ENCODE measurements at places on chromosomes 3 and 15.

GRCh38 chr15:48856942-48857341, 21.0 kb upstream of the EID1 start:
- peak; percentile 39 for DNase-seq
- no peaks in the 10 kb centered on the region for H3K27me3 ChIP-seq
- peak overlapping the region; percentile 64 for H3K27ac ChIP-seq
- H3K36me3 ChIP-seq = no peaks in the 10 kb centered on the region

GRCh38 chr15:91203619-91204203, 103.7 kb downstream of the SV2B start:
- H3K36me3 ChIP-seq = no peaks in the 10 kb centered on the region
- H3K27me3 ChIP-seq = no peaks in the 10 kb centered on the region
- H3K4me1 ChIP-seq = peaks cover 4% of the 10 kb centered on the region
- H3K4me3 ChIP-seq = no peak overlapping the region
- no peak for DNase-seq

- no peaks in the 10 kb centered on the region for H3K4me1 ChIP-seq
- no peaks in the 10 kb centered on the region for H3K36me3 ChIP-seq
- no peak overlapping the region for H3K27ac ChIP-seq
These were observed 107.7 kb upstream of the RPL32 start for GRCh38 chr3:12948891-12949711.

DNA sequence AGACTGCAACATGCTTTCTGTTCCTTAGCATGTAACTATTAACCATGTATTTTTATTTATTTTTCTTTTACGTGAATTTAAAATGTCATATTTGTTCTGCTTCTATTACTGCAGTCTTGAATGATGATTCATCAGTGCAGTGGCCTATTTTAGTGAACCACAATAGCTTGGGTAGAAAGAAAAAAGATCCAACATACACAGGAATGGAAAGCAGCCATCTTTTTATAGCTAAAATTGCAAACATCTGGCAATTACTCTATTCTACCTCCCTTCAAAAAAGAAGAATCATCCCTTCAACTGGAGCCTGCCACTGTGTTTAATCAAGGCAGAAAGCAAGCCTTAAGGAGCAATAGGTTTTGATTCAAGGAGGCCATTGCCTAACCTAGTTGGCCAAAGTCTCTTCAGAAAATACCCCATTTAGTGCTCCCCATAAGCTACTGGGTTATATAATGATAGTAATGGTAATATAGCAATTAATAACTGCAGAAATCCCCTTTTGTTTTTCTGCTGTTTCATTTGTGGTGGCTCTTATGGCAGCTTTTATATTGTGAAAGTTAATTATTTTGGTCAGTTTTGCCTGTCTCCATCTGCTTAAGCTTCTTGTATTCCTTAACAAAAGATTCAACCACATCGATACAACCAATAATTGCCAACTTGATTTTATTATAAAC, 267.3 kb downstream of the LPP start:
- no peak for DNase-seq
- H3K27me3 ChIP-seq = no peaks in the 10 kb centered on the region
- no peaks in the 10 kb centered on the region for H3K4me1 ChIP-seq
- H3K27ac ChIP-seq = no peak overlapping the region
- H3K4me3 ChIP-seq = no peak overlapping the region
- peaks cover 24% of the 10 kb centered on the region for H3K36me3 ChIP-seq

GRCh38 chr3:27657871-27658270, 64.3 kb downstream of the EOMES start:
- H3K27ac ChIP-seq = no peak overlapping the region
- H3K4me1 ChIP-seq = peaks cover 9% of the 10 kb centered on the region
- H3K36me3 ChIP-seq = no peaks in the 10 kb centered on the region
- no peak overlapping the region for H3K4me3 ChIP-seq

- H3K27me3 ChIP-seq = no peaks in the 10 kb centered on the region
- H3K27ac ChIP-seq = no peak overlapping the region
- no peaks in the 10 kb centered on the region for H3K4me1 ChIP-seq
- peak overlapping the region; percentile 86 for H3K4me3 ChIP-seq
- DNase-seq = no peak
These were observed 486 bp downstream of the CDIN1 start for GRCh38 chr15:36579792-36580431.

DNA sequence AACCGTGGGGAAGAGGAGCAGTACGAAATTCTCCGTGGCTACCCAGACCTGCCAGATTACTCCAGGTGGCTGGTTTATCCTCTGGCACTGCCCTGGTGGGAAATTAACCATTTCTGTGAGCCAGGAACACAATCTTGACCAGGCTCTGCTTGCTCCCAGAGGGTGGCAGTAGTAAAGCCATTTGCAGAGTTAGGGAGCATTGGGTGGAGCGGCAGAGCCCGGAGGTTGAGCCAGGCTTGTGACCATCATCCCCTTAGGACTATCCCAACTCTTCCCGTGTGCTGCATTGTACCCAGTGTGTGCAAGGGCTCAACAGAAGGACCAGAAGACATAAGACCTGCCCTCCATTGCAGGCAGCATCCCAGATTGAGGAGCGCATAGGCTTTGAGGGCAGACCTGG, 5.3 kb downstream of the KNG1 start:
- no peaks in the 10 kb centered on the region for H3K27me3 ChIP-seq
- peak; percentile 65 for DNase-seq
- no peaks in the 10 kb centered on the region for H3K36me3 ChIP-seq

DNA sequence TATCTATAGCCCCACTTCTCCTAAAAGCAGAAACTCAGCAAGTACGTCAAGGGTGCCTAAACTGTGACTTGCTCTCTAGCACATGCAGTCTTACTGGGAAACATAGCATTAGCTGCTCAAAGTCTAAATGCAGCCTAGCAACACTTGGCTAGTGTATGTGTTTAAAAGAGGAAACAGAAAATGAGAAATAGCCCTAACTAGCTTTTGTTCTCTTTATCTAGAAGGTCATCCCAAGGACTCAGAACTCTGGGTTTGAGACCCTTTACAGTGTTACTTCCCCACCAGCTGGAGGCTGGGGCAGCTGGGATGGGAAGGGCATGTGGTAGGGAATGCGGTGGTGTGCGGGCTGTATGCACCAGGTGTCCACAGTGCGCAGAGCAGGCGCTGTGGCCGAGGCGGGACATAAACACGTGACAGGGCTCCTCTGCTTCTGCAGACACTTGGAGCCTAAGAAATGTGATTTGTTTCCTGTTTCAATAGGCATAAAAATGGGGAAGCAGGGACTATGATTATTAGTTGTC, 13.3 kb downstream of the ETV5 start:
- DNase-seq = no peak
- H3K27ac ChIP-seq = no peak overlapping the region
- H3K4me1 ChIP-seq = peaks cover 10% of the 10 kb centered on the region
- no peaks in the 10 kb centered on the region for H3K36me3 ChIP-seq
- H3K27me3 ChIP-seq = peaks cover 3% of the 10 kb centered on the region

DNA sequence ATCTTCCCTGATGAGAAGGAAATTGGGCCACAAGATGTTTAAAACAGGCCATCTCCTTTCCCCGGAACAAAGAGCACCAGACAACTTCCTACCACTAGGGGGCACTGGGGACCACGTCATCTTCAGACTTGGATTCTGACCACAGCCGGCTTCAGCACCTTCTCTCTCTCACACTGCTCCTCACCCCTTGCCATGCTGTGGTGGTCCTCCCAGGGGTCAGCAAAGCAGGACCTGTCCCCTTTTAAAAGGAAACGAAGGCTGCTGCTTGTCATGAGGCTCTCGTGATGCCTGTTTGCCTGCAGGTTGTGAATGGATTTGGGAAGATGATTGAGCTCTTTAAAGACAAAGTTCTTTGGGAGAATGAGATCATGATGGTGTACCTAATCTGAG, 16.2 kb downstream of the RFT1 start:
- DNase-seq = peak; percentile 81
- H3K27me3 ChIP-seq = no peaks in the 10 kb centered on the region
- H3K4me1 ChIP-seq = no peaks in the 10 kb centered on the region

GRCh38 chr3:171404376-171404967, 55.7 kb downstream of the TNIK start:
- H3K4me1 ChIP-seq = no peaks in the 10 kb centered on the region
- H3K27ac ChIP-seq = no peak overlapping the region
- no peak for DNase-seq
- no peak overlapping the region for H3K4me3 ChIP-seq

DNA sequence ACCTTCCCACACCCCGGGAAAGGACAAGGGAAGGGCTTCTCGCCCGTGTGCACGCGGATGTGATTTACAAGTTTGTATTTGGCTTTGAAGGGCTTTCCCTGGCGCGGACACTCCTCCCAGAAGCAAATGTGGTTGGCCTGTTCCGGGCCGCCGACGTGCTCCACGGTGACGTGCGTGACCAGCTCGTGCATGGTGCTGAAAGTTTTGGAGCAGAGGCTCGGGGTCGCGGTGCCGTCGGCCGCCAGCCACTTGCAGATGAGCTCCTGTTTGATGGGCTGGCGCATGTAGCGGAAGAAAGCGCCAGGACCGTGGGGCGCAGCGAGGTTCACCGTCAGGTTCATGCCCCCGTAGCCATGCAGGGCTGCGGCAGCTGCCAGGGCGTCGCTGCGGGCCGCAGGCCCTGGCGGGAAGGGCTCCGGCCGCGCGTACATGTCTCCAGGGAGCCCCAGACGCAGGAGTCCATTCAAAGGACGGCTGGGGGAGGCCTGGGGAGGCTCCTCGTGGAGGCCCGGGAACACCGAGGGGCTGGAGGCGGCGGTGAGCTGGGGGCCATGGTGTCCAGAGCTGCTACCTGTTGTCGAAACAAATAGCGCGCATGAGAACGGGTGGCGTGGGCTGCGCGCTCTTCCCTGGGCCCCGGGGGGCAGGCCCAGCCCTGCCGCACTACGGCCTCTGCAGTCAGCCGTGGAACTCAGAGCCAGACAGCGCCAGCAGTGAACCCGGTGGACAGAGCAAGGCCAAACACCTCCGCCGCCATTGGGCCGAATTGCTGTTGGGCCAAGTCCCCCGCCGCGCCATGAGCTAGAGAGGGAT, 10.2 kb downstream of the ZIC4 start:
- no peak overlapping the region for H3K27ac ChIP-seq
- DNase-seq = no peak
- peaks cover 3% of the 10 kb centered on the region for H3K4me1 ChIP-seq

- H3K4me3 ChIP-seq = no peak overlapping the region
- H3K27ac ChIP-seq = no peak overlapping the region
- no peaks in the 10 kb centered on the region for H3K4me1 ChIP-seq
- H3K27me3 ChIP-seq = no peaks in the 10 kb centered on the region
- no peak for DNase-seq
These were observed 34.0 kb upstream of the GRIP2 start for GRCh38 chr3:14574183-14574582.

DNA sequence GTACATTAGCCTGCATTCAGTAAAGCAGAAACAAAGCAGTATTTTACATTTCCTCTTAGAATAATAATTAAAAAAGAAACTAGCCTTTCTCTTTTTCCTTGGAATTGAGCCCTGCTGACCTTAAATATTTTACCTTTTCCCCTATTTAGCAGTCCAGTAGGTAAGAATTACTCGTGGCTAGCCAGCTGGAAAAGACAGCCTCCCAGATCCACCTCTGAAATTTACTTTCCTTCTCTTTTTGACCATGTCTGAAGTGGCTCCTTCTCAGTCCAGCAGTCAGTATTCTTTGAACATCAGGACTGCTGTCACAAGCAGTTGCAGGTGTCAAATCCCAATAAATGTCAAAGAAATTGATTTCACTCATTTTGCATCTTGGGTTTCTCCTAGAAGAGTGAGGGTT, 311.5 kb upstream of the DCBLD2 start:
- H3K4me3 ChIP-seq = no peak overlapping the region
- H3K36me3 ChIP-seq = 0 out of 2 replicates have a peak, but pooled peaks cover 7% of the 10 kb centered on the region
- H3K27ac ChIP-seq = no peak overlapping the region
- H3K27me3 ChIP-seq = no peaks in the 10 kb centered on the region
- no peak for DNase-seq

- DNase-seq = no peak
- H3K36me3 ChIP-seq = no peaks in the 10 kb centered on the region
- no peak overlapping the region for H3K27ac ChIP-seq
These were observed 8.9 kb downstream of the ABI3BP start for GRCh38 chr3:100984308-100984707.

- H3K4me3 ChIP-seq = no peak overlapping the region
- no peaks in the 10 kb centered on the region for H3K27me3 ChIP-seq
- no peaks in the 10 kb centered on the region for H3K4me1 ChIP-seq
- no peaks in the 10 kb centered on the region for H3K36me3 ChIP-seq
- DNase-seq = no peak
These were observed 53.3 kb downstream of the TIPARP start for GRCh38 chr3:156727519-156728205.

DNA sequence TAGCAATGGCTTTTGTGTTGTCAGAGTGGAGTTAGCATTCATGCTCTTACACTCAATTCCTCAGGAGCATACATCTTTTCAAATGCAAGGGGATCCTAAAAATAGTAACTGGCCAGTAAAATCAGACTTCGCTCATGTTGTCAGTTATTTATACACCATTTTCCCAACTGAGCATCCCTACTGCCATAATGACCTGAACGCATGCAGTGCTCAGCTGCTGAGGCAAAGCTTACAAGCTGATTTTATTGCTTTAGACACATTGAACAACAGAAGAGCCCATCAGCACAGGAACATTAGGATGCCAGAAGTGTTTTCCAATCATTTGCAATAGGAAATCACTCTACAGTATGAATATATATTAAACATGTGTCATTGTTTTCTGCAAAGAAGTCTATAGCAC, 689.7 kb upstream of the BCHE start:
- DNase-seq = no peak
- H3K27me3 ChIP-seq = no peaks in the 10 kb centered on the region
- peaks cover 13% of the 10 kb centered on the region for H3K36me3 ChIP-seq

DNA sequence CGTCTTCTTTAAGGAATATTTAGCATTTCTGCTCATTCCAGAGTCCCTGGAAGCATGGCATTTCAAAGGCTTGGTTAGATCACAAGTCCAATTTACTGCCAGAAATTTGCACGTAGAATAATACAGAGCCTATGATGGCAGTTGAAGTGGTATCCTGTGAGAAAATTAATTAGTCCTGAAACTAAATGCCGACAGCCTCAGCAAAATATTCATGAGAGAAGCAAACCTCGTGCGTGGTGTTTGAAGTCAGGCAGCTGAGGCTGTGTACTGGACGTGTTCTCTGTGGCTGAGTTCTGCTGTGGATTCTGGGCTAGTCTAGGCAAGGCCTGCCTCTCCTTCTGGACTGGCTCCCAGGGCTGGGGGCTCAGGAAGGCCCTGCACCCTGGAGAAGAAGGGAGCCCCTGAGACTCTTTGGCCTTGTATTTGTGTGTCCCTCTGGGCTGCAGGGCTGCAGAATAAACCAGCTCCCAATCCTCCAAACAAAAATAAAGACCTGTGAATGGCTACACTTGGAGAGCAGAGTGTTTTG, 106.6 kb downstream of the APBA2 start:
- DNase-seq = no peak
- no peaks in the 10 kb centered on the region for H3K27me3 ChIP-seq
- peaks cover 6% of the 10 kb centered on the region for H3K4me1 ChIP-seq
- no peak overlapping the region for H3K27ac ChIP-seq
- peaks cover 6% of the 10 kb centered on the region for H3K36me3 ChIP-seq

- H3K27me3 ChIP-seq = no peaks in the 10 kb centered on the region
- no peak overlapping the region for H3K27ac ChIP-seq
- no peak overlapping the region for H3K4me3 ChIP-seq
- no peaks in the 10 kb centered on the region for H3K36me3 ChIP-seq
- DNase-seq = no peak
These were observed 8.7 kb upstream of the MESP2 start for GRCh38 chr15:89767411-89767915.

- no peaks in the 10 kb centered on the region for H3K4me1 ChIP-seq
- H3K36me3 ChIP-seq = no peaks in the 10 kb centered on the region
- no peaks in the 10 kb centered on the region for H3K27me3 ChIP-seq
- DNase-seq = no peak
- H3K27ac ChIP-seq = no peak overlapping the region
- H3K4me3 ChIP-seq = no peak overlapping the region
These were observed 257.7 kb upstream of the PROK2 start for GRCh38 chr3:72042397-72043203.
